H54 (cell line): ENCODE measurements at places on chromosomes 16 and 17.

GRCh38 chr16:16908077-16908476, 529.1 kb downstream of the NPIPA7 start:
- no peak for DNase-seq

- no peak for DNase-seq
Measured at GRCh38 chr17:7147772-7148171, 31.4 kb downstream of the ASGR1 start.

DNA sequence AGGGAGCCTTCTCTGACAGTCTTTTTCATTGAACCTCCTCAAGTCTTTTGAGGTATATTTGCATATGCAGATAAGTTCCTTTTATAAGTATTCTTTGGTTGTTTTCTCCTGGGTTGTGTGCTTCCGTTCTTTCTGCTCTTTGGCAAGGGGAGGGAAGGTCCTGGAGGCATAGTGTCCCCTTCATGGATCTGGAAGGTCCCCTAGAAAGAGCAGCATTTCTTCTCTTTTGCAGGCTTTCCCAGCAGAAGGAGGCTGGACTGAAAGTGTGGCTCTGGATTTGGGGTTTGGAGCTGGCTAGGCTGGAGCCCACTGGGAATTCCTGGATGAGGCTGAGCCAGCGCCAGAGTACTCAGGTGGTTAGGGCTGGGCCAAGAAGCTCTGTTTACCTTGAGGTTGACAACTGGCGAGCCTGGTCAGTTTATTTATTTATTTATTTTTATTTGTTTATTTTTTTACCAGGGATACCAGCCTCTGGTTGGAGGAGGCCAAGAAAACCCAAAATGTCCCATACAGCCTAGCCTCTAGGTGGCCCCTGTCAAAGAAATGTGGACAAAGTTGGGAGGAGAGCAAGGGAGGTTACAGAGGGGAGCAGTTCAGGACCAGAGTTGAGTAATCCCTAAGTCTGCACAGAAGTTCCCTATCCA, 5.4 kb upstream of the TOP2A start:
- no peak for DNase-seq

DNA sequence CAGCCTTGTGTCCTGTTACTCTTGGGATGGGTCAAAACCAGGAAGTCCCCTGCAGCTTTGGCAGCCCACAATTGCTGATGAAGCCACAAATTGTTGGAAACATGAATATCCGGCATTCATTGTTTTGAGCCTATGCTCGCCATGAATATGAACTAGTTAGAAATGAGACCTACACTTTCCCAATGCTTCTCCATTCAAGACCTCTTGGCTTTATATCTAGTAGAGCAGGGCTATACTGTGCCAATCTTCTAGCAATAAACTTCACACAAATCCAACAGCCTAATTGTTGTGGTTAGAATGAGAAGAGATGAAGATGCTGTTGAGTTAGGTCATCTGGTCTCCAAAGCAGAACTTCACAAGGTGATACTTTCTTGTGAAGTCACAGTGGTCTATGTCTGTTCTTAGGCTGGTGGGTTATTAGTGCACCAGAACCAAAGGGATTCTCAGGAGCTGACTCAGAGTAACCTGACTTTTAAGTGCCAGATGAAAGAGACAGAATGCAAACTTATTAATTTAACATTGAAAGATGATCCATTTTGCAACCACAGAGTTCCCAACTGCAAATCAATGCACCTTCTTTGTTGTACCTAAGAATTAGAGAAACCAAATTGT, 13.7 kb upstream of the KRT23 start:
- no peak for DNase-seq
